ENCODE measurements at places on chromosomes 1 and 21. TPM values are rescaled to one million over a fixed set of nuclear protein-coding genes. Genes with fewer than 3 reads are reported as not detected.

HSD11B1 gene
- total RNA-seq = 33.3 TPM

SMPDL3B gene
- 0.09 TPM for total RNA-seq

PTCH2 gene
- total RNA-seq = 0.36 TPM

MCOLN2 gene
- total RNA-seq = 1.1 TPM

GPR157 gene
- total RNA-seq = 2.2 TPM

GPR25 gene
- total RNA-seq = not detected

S100A14 gene
- 0.18 TPM for total RNA-seq

ARMH1 gene
- 1.7 TPM for total RNA-seq

NTNG1 gene
- 2.0 TPM for total RNA-seq

MTARC2 gene
- total RNA-seq = 2.0 TPM

OR10J1 gene
- total RNA-seq = not detected

DCST2 gene
- total RNA-seq = not detected

FOXE3 gene
- total RNA-seq = not detected

LCE1B gene
- total RNA-seq = not detected

GSTM4 gene
- total RNA-seq = 8.7 TPM

TTC22 gene
- not detected for total RNA-seq

Data from fibroblast of the aortic adventitia (primary cell).